ENCODE measurements at places on chromosomes 3 and 15.

GRCh38 chr3:27209617-27210264, 159.4 kb downstream of the NEK10 start:
- DNase-seq = no peak

- DNase-seq = peak; percentile 17
These were observed 27.0 kb downstream of the MB21D2 start for GRCh38 chr3:192890347-192891335.

- DNase-seq = peak; percentile 65
These were observed 201.8 kb upstream of the KCNH8 start for GRCh38 chr3:18946524-18946923.

- no peak for DNase-seq
These were observed 32.8 kb upstream of the NFKBIZ start for GRCh38 chr3:101816215-101817149.

GRCh38 chr15:86199467-86200145, 119.9 kb downstream of the AGBL1 start:
- DNase-seq = no peak

- DNase-seq = no peak
These were observed 83.0 kb upstream of the PDZRN3 start for GRCh38 chr3:73707772-73708171.

Measured in MV-4-11 (cell line).